A549 treated with AZD2906 at 1 μM for 4 hours (cell line): ENCODE measurements at places on chromosomes 13 and 19. TPM values are rescaled to one million over a fixed set of nuclear protein-coding genes. Genes with fewer than 3 reads are reported as not detected.

Gene ZNF626
- total RNA-seq, result not detected in 5 replicates

Gene FRY
- total RNA-seq, result 0.03 to 0.10 TPM (median 0.06 TPM) in 4 of 5 replicates, not detected in the other

Gene ZIK1
- 0.07 TPM in 1 of 5 replicates, not detected in the others for total RNA-seq

Gene STOML3
- not detected in 5 replicates for total RNA-seq
